Activated naive CD4-positive, alpha-beta T cell treated with anti-CD3 and anti-CD28 coated beads, Interleukin-2, amount 50 U/mL, for 72 hours (primary cell): ENCODE measurements at places on chromosomes 3 and 15. TPM values are rescaled to one million over a fixed set of nuclear protein-coding genes. Genes with fewer than 3 reads are reported as not detected.

DNA sequence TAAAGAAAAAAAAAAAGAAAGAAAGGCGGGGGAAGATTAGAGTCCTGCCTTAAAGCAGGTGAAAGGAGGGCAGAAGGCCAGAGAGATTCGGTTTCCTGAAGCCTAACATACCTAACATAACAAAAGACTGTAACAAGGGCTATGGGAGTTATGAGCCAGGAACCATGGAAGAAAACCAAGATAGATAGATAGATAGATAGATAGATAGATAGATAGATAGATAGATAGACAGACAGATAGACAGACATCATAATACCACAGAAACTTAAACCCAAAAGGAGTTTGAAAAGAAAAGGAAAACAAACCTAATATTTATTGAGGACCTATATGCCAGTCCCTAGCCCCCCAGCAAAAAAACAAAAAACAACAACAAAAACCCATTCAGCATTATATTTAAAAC is 2.3 kb upstream of the FYCO1 start:
- no peak for DNase-seq

DNA sequence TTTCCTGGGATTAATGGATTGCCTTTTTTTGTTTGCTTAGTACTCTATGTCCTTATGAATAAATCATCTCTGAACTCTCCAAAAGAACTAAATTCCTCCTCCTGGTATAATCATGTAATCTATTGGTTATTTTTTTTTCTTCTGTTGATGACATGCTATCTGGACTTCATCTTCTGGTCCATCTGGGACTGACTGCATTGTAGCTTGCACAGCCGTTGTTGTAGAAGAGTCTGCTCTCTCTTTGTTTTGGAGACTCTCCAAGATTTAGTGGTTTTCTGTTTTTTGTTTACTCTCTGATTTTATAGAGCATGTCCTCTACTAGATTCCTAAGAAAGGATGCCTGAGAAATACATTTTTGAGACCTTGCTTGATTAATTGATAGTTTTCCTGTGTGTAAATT is 19.1 kb downstream of the IREB2 start:
- DNase-seq, result no peak

GRCh38 chr15:83913034-83913632 is 259.2 kb downstream of the ADAMTSL3 start:
- DNase-seq, result no peak

DNA sequence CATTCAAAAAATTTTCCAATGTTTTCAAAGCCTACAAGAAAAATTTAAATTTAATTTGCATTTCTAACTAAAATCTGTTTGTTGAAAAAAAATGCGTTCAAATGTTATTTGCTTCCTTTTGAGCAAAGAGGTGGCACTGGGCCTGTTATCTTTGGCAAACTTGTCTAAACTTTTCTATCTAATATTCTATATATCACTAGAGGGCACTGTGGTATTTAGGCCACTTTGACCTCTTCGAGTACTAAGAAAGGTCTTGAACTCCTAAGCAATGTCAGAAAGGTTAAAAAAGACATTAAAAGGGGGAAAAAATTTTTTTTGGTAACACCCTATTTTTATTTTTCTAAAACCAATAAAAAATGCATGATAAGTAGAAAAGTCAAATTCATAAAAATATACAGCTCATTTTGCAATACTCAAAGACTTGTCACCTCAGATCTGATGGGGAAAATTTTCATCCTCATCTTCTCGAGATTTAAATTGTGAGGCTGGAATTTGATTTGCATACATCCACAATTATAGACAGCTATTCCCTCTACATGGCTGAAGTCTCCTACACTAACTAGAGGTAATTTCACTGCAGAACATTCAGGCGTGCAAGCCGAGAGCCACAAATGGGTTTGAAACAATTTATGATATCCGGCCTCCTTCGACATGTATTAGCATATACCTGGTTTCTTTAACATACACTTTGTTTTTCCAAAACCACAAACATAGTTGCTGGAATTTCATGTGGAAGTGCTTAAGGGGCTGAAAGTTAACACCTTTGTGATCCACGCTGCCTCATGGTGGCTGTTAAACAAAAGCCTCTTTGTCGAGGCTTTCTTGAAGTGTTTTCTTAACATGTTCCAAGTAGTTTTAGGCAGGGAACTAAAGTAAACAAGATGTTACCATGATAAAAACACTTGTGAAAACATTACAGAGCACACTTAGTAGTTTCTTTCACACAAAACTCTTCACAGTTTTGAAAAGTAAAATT is 576.4 kb downstream of the FOXP1 start:
- no peak for DNase-seq

DNA sequence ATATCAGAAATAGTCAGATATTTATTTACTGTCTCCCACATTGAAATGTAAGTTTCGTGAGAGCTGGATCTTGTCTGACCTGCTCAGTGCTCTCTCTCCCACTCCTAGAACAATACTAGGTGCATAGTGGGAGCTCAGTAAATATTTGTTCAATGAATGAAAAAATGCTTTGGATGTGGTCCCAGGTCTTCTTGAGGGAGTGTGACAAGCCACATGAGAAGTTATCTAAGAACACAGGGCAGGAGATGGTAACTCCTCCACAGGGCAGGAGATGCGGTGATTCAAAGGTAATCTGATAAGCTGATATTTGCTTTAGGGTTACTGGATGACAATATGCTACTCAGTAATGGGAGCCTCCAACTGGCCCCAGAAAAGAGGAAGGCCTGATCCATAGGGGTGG is 25.8 kb upstream of the PLA2G4E start:
- no peak for DNase-seq

DNA sequence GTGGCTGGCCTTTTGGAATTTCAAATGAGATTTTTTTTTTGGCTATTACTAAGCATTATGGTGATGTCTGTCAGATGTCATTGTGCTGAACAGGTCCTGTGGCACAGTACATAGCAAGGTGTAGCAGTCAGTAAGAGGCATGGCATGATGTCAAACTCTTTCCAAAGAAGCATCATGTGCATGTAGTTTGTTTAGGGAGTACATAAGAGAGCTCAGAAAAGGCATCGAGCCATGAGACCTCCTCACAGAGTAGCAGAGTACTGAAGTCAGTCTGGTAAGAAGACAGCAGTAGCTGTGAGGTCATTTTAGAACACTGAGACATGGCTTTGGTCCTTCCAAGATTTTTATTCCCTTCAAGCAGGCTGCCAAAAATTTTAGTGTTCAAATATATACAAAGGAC is 134.9 kb upstream of the SPRED1 start:
- no peak for DNase-seq

- DNase-seq, result no peak
These were observed 1.1 kb upstream of the TRPM1 start for GRCh38 chr15:31102374-31103342.

- no peak for DNase-seq
These were observed 61.2 kb upstream of the TNFAIP8L3 start for GRCh38 chr15:51155891-51156290.

- DNase-seq, result no peak
These were observed 544.9 kb upstream of the CBLB start for GRCh38 chr3:106413683-106414082.

- DNase-seq, result peak; percentile 73
These were observed at the start of gene RFTN1 for GRCh38 chr3:16513141-16514020. Gene RFTN1 (minus strand): TSS chr3:16513699. CDS start chr3:16493869, 19,830 bp downstream.

GRCh38 chr15:57375827-57376695 is at the start of gene CGNL1:
Gene CGNL1 (plus strand): TSS chr15:57376505. CDS start chr15:57438000, 61,495 bp downstream.
- no peak for DNase-seq

GRCh38 chr15:53520996-53521395 is 238.5 kb downstream of the WDR72 start:
- no peak for DNase-seq

DNA sequence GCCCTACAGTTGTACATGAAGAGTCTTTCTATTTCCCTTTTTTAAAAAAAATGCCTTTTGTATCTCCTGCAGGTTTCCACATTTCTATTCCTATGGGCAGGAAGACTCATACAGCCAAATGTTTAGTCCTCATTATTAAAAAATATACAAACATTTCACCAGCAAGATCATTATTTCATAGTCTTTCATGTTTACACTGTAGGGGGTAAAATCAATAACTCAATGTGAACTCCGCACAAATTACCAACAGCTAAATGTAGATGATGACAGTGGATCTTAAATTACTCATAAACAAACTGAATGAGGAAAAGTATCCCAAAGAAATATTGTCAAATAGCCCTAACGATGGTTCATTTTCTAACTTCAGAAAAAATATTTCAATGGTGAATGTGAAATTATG is 99.5 kb downstream of the MAGI1 start:
- DNase-seq, result no peak

- DNase-seq, result no peak
These were observed 197.0 kb downstream of the KLF13 start for GRCh38 chr15:31523655-31524049.

- DNase-seq, result no peak
These were observed 46.1 kb upstream of the TUSC7 start for GRCh38 chr3:116663161-116664110.

FOXB1 gene
- 0.16 TPM for total RNA-seq

LRRC31 gene
- not detected for total RNA-seq

FBXO40 gene
- total RNA-seq, result not detected

CLDN18 gene
- not detected for total RNA-seq

MLF1 gene
- total RNA-seq, result 1.2 TPM

SMAD6 gene
- total RNA-seq, result 0.70 TPM

OIP5 gene
- 10.5 TPM for total RNA-seq
